ENCODE measurements at places on chromosomes 6 and 20.
A peak's percentile ranks its signal among the peaks of the same experiment; 100 is the strongest.

- DNase-seq, result no peak
Observed at GRCh38 chr6:7078856-7079255, 28.9 kb upstream of the RREB1 start.

GRCh38 chr6:106643061-106643460 lies 13.7 kb downstream of the QRSL1 start:
- DNase-seq, result peak; percentile 72

- peak; percentile 45 for DNase-seq
Observed at GRCh38 chr20:8909596-8909995, 159.3 kb upstream of the PLCB4 start.

DNA sequence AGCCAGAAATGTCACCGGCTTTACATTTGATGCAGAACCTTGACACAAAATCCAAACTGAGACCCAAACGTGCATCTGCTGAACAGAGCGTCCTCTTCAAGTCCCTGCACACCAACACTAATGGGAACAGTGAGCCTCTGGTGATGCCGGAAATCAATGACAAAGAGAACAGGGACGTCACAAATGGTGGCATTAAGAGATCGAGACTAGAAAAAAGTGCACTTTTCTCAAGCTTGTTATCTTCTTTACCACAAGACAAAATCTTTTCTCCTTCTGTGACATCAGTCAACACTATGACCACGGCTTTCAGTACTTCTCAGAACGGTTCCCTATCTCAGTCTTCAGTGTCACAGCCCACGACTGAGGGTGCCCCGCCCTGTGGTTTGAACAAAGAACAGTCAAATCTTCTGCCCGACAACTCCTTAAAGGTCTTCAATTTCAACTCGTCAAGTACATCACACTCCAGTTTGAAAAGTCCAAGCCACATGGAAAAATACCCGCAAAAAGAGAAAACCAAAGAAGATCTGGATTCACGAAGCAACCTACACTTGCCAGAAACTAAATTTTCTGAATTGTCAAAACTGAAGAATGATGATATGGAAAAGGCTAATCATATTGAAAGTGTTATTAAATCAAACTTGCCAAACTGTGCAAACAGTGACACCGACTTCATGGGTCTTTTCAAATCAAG lies 108.4 kb downstream of the RTN4IP1 start:
- no peak for DNase-seq

DNA sequence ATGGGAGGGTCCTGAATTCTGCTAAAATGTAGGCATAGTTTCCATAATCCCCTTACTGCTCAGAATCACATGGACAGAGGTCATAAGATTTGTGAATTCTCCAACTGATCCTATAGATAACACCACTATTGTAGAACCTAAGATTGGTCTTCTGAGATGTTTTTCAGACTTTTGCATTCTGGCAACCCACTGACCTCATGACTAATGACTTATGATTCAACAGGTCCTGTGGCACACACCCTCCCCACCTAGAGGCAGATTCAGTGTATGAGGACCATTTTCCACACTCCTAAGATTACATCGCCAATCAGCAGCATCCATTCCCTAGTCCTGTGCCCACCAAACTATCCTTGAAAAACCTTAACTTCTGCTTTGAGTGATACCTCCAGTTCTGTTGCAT lies 207.2 kb downstream of the BTBD9 start:
- no peak for DNase-seq

GRCh38 chr6:72521684-72522083 lies 100.2 kb upstream of the KCNQ5 start:
- DNase-seq, result no peak

DNA sequence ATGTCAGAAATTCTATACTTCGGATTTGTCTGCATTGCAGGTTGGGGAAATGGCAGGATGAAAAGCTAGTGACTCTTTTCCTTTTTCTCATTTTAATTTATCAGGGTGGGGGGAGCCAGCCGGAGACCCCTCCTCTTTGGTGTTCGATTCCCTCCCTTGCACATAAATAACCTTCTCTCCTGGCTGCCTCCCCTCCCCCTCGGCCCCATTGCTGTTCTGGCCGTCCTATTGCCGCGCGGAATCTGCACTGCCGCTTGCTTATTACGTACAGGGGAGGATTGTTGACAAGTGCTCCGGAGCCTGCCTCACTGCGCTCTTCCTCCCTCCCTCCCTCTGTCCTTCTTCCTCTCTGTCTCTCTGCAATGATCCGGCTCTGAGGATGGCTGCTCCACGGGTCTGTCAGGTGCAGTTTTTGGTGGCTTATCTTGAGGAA lies 154.7 kb downstream of the JARID2 start:
- no peak for DNase-seq

- no peak for DNase-seq
Observed at GRCh38 chr20:57283860-57284259, 17.4 kb upstream of the BMP7 start.

GRCh38 chr20:10306440-10307358 lies 88.1 kb downstream of the SNAP25 start:
- no peak for DNase-seq

DNA sequence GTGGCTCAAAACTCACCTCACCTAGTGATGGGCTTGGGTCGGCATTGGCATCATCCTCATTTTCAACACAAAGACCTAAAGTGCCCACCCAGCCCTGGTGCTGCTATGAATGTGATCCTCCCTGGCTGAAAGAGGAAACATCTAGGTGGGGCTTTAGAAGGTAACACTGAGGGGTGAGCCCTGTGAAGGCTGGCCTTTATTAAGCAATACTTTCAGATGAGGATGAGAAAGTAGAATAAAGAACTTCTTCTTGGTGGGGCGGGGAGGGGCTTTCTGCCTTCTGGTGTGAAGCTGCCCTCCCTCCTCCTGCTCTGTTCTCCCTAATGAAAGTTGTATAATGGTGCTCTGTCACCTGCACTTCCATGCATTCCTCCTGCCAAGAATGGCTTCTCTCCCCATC lies 133.0 kb upstream of the TRAF3IP2 start:
- DNase-seq, result no peak

- no peak for DNase-seq
Observed at GRCh38 chr6:125927761-125928160, 28.8 kb upstream of the HINT3 start.

GRCh38 chr6:157091856-157092460 lies 231.4 kb downstream of the TMEM242 start:
- DNase-seq, result no peak

- DNase-seq, result peak; percentile 28
Observed at GRCh38 chr6:135870722-135871121, 19.2 kb downstream of the PDE7B start.

DNA sequence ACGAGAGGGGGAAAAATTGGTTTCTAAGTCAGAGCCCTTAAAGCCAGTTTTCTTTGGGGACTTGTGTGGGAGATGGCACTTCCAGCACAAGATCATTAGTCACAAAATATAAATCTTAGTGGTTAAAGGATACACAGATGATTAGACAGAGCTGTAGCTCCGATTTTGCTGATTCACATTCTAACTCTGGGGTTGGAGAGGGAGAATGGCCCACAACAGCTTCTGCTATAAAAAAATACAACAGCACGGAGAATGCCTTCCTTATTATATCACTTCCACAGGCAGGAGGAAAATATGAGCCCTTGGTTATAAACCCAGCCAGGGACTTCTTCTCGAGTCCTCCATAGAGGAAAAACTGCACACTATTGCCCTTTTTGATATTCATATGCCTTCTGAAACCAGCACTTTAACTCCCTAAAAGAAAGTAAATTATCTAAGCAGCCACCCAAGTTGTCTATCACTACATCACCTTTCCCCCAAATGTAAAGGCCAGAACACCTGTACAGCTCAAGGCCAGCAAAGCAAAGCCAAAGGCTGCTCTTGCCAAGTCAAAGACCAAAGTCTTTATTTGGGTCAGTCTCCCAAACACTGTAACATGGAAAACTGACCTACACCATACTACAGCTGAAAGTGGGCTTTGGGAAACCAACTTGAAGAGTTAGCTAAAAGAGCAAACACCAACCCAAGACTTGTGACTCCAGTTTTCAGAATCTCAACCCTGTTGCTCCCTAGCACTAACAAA lies 10.4 kb downstream of the MRPL14 start:
- DNase-seq, result peak; percentile 77

DNA sequence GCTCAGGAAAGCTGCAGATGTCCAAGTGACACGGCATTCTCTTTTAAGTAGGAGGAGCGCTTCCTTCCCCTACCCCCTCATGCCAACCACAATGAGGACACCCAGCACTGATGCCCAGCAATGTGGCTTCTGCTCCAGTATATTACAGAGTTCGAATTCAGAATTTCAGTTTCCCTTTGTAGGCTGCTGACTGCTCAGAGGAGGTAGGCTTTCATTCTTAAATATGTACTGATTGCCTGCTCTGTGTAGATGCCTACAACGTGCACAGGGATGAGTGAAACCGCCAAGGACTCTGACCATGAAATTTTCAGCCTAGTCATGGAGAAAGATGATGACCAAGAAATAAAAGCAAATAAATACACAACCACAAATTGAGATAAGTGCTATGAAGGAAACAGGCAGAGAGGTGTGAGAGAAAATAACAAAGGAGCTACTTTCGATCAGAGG lies 50.9 kb upstream of the TNFAIP3 start:
- DNase-seq, result no peak

DNA sequence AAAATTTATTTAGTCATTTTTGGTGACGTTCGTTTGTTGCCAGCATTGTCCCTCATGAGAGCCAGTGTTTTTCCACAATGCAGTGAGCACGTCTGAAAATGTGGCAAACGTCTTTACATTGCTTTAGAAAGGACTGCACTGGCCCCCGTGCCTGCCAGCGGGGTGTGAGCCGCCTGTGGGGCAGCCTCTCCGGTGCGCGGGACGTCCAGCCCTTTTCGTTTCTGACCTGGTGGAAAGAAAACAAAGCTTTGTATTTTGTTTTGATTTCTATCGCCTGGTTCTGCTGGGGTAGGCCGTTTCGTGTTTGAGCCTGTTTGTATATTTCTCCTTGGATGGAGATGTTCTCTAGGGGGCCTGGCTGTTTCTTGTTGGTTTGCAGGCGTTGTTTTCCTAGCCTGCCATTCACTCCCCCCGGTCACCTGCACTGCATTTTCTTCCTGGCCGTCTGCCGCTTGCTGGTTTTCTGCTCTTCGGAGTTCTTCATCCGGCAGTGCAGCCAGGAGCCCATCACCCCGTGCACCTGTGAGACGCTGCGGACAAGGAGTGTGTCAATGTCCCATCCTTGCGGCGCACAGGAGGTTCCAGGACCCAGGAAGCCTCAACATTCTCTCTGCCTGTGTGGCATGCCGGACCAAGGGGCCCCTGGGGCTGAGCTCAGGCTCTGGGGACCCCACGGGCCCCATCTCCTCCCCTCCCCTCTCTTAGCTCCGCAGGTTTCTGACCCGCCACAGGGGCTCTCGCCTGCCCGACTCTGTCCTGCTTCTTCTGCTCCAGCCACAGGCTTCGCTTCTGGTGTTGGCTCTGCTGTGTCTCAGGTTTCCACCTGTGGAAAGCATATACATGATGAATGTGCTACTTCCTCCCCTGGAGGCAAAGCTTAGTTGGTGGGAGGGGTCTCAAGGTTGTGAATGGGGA lies 100.5 kb downstream of the CDH4 start:
- no peak for DNase-seq

GRCh38 chr6:86820750-86821149 lies 116.6 kb upstream of the HTR1E start:
- no peak for DNase-seq

- no peak for DNase-seq
Observed at GRCh38 chr20:54557806-54558590, 82.6 kb downstream of the DOK5 start.

DNA sequence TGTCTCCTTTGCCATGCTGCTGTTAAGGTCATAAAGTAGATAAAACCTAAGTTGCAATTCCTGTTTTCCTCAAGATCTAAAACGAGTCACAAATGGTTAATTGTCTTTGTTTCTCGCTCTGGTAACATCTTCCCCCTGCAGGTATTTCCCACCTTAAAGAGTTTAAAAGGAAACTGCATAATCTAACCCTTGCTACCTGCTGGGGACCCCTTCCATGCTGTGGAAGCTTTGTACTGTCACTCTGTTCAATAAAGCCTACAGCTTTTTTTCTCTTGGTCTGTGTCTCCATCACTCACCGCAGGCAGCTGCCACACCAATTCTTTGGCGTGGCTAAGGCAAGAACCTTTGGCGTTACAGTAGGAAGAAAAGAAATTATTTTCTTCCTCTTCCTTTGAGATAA lies 117.7 kb upstream of the GJE1 start:
- DNase-seq, result no peak

GRCh38 chr6:163338671-163339405 lies 75.7 kb upstream of the QKI start:
- DNase-seq, result no peak

DNA sequence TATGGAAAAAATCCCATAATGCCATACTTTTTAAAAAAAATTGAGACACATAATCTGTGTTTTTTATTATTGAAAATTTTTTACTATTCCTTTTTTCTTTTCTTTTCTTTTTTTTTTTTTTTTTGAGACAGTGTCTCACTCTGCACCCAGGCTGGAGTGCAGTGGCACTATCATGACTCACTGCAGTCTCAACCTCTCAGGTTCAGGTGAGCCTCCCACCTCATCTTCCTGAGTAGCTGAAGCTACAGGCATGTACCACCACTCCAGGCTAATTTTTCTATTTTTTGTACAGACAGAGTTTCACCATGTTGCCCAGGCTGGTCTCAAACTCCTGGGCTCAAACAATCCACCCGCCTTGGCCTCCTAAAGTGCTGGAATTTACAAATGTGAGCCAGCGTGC lies 100.4 kb downstream of the AFG1L start:
- DNase-seq, result no peak

- no peak for DNase-seq
Observed at GRCh38 chr6:26213334-26214075, 126.3 kb downstream of the HFE start.

- peak; percentile 55 for DNase-seq
Observed at GRCh38 chr6:22239261-22239921, 57.4 kb downstream of the PRL start.

DNA sequence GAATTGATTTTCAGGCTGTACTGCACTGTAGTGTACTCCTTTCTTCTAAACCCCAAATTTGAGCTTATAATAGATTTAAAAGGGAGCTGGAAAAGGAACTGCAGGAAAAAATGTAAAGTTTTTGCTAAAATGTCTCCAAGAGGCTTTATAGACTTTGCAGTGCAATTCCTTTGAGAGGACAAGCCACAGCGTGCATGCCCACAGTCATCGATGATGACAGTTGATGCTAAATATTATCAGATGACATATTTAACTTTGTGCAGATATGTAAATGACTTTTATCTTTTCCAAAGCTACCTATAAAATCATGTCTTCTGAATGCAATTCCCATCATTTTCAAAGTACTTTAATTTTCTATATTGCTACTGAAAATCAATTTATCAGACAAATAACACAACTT lies 24.3 kb upstream of the HDGFL1 start:
- no peak for DNase-seq

DNA sequence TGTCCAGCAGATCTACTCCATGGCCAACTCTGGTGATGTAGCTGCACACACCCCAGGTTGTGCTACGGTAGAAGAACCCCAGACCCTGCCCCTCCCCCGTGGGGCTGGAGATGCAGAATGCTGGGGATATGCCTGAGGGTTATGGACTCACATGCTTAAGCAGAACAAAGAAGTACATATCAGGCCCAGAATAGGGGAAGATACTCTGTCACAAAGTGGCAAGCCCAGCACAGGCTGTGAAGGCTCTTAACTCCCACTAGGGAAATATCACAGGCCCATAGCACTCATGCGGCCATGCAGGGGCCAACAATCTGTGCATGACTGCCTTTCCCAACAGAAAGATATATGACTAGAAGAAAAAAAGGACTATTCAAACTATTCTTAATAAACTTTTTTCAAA lies 234.9 kb downstream of the KCNQ5 start:
- no peak for DNase-seq

GRCh38 chr6:166448432-166448831 lies 65.7 kb upstream of the MPC1 start:
- DNase-seq, result no peak

GRCh38 chr6:118652051-118652615 lies 742 bp upstream of the CEP85L start:
- no peak for DNase-seq

All from fibroblast of gingiva (primary cell).